NCI-H2171 (cell line): ENCODE measurements at places on chromosomes 6 and 20.

- DNase-seq = no peak
Observed at GRCh38 chr6:106702046-106702445, 72.7 kb downstream of the QRSL1 start.

DNA sequence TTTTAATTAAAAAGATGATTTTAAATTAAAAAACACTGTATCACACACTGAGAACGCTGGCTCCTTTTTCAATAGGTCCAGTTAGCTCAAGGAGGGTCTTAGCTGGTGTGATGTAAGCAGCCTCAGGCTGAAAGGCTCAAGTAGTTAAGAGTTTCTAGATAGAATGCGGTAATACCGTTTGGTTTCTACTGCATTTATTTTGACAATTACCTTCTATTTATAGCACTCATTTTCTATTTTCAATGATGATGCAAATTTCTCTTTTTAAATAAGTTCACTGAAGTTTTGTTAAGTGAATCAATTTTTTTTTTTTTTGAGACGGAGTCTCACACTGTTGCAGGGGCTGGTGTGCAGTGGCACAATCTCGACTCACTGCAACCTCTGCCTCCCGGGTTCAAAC is 87.1 kb downstream of the PREX1 start:
- no peak for DNase-seq

- DNase-seq = no peak
Observed at GRCh38 chr6:90485635-90486277, 101.1 kb downstream of the MAP3K7 start.

- DNase-seq = no peak
Observed at GRCh38 chr6:132785936-132786335, 12.5 kb downstream of the SLC18B1 start.

- no peak for DNase-seq
Observed at GRCh38 chr20:5908981-5909380, 41.4 kb downstream of the TRMT6 start.

DNA sequence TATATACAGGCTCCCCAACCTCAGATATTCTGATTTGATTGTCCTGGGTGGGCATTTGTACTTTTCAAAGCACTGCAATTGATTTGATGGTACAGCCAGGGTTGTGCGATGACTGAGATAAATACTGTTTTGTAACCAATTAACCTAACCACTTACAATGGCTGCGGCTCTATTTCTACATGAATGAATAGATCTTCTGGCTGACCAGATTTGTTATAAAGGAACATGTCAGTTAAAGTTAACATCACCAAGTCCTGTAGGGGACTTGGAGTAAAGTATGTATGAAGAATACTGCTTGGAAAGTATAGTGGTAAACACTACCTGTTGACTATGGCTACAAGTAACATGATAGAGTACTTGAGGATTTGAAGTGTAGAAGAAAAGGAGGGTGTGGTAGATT is 369.2 kb upstream of the JAG1 start:
- DNase-seq = no peak

GRCh38 chr6:148700741-148701311 is 46.0 kb upstream of the UST start:
- DNase-seq = no peak

DNA sequence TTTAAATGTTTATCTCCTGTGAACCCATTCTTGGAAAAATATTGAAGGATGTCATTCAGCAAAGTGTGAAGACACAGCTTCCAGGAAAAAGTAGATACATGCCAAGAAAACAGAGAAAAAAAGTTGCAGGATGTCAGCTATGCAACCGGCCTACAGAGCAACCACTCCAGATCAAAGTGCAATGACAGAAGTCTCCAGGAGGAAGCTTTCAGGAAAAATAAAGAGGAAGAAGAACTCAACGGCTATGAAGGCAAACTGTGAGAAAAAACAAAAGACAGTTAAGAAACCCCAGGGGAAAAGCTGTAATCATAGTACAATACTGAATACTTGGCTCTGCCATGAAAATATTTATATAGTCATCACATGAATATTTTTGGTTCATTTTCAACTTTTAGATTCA is 30.6 kb downstream of the REPS1 start:
- no peak for DNase-seq

GRCh38 chr6:44265722-44266233 is 427 bp upstream of the NFKBIE start:
- no peak for DNase-seq

DNA sequence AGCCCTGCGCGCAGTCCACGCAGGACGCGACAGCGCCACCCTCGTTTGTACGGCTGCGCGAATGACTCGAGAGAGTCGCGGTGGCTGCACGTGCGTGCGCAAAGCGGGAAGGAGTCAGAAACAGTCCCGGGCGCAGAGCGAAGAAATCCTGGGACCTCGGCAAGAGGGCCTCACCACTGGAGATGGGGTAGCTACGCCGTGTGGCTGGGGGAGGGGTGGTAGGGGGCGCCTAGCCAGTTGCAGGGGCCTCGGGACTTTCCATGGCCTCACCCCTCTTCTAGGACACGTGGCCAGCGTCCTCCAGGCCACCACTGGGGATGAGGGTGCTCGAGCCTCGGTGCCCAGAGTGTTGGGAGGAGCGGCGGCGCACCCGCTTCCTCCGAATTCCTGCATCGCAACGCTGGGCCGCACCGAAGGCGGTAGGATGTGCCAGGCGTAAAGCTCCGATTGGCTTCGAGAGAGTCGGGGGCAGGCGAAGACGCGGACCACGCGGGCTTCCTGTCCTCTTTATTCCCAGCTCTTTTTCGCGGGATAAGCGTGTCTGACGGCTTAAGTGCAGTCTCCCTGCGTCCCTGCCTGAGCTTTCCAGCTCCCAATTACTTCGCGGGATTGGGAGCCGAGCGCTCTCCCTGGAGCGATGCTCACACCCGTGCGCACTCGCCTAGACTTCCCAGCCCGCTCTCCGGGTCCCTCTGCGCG is 38.7 kb downstream of the NCR2 start:
- DNase-seq = no peak

DNA sequence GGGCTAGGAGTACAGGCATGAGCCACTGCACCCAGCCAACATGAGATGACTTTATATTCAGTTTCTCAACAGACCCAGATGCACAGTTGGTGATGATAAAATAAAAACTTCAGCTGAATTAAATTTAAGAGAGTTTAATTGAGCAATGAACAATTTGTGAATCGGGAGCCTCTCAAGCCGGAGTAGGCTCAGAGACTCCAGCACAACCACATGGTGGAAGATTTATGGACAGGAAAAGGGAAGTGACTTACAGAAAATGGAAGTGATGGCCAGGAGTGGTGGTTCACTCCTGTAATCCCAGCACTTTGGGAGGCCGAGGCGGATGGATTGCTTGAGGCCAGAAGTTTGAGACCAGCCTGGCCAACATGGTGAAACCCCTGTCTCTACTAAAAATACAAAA is 10.4 kb upstream of the BCAS4 start:
- DNase-seq = no peak

- no peak for DNase-seq
Observed at GRCh38 chr6:166558156-166559005, 28.1 kb downstream of the RAMACL start.

DNA sequence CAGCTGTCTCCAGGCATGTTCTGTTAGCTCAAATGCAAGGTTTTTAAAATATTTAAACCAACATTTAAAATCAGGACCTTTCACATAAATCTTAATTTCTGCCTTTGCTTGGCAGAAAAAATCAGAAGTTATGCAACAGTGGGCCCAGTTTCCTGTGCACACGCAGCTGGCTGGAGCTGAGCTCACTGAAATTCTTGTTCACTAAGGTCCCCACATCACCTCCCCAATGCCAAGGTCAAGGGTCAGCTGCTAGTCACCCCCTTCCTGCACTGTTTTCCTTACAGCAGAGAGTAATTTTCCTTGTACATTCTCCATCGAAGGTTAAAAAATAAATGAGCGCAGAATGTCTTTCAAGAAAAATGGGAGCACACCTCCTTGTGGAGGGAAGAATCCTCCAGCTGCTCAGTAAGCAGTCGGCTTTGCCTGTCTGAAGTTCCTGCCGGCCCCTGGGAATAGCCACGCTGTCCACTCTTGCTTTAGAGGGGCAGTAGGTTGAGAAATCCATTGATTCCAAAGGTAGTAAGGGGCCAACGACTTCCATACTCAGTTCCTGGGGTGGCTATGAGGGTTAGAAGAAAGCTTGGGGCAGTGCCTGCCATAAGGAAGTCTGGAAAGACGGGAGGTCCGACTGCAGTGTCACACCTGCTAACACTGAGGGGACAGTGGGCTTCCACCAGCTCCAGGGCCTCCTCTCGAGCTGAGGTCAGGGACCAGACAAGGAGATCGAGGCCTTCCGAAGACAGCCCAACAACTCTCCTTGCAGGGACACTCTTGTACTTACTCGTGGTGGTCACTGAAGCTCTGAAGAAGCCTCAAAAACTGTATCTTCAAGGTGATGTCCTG is 56.8 kb downstream of the MYH7B start:
- DNase-seq = no peak

DNA sequence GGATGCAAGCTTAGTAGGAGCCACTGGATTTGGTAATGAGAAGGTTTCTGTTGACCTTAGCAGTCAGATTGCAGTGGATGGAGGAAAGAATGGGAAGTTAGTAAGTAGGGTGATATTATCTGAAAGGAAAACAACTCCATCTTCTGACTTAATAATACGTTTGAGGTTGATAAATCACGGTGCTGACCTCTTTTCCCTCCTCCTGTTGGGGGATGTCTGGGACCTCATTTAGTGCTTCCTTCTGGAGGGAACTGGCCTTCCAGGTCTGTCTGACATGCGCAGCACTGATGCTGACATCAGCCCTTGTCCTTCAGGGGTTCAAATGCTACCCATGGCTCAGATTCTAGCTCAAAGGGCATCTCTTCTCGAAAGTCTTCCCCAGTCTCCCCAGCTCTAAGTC is 48.2 kb upstream of the AKAP12 start:
- no peak for DNase-seq

DNA sequence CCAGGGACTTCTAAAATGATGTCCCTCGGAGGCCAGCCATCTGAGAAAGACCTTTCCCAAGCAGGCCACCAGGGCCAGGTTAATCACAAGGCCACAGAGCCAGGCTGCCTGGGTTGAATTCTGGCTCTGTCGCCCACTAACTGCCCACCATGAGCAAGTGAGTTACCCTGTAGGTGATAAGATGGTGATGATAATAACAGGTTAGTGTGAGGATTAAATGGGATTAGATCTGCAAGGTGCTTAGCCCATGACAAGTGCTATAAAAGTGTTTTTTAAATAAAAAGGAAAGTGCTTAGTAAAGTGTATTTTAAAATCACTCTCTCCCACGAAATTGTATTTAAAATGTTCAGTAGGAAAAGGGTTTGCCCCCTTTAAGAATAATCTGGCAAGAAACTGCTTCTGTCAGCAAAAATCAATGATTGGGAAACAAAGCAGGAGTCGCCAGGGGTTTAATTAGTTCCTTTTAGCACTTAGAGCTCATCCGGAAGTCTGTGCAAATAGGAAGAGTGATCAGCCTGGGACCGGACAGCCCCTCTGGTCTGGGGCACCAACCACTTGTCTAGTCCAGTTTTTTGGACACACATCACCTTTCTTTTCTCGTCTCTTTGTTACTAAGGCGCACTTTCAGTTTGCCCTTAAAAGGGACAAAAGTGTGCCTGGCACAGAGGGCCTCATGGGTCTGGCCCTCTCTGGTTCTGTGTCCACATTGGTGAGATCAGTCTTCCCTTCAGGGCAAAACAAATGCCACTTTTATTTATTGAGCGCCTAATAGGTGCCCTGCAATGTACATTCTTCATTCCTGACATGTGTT is 150.4 kb downstream of the GRM4 start:
- no peak for DNase-seq

- DNase-seq = no peak
Observed at GRCh38 chr6:107712665-107713551, 111.2 kb downstream of the SCML4 start.

GRCh38 chr6:167665698-167666330 is 160.9 kb upstream of the AFDN start:
- no peak for DNase-seq

DNA sequence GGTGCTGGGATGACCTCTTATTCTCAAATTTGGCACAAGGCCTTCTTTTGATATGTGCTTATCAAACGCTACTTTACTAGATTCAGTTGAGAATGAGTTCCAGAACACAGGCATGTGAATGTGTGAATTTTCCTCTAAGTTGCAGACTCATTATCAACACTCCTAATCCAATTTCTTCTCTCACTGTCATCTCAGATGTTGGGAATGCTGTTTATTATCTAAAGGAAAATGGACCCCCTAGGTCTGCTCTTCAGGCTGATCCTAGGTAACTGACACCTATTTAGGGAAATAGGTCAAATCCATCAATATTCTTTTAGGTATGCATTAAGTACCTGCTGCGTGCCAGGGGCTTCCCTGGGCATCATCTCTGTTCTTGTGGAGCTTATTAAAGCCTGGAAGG is 215.0 kb upstream of the NOX3 start:
- no peak for DNase-seq

- DNase-seq = peak; percentile 61
Observed at GRCh38 chr20:6780433-6781190, 13.1 kb downstream of the BMP2 start.

GRCh38 chr6:15535495-15536197 is 127.2 kb downstream of the DTNBP1 start:
- no peak for DNase-seq

DNA sequence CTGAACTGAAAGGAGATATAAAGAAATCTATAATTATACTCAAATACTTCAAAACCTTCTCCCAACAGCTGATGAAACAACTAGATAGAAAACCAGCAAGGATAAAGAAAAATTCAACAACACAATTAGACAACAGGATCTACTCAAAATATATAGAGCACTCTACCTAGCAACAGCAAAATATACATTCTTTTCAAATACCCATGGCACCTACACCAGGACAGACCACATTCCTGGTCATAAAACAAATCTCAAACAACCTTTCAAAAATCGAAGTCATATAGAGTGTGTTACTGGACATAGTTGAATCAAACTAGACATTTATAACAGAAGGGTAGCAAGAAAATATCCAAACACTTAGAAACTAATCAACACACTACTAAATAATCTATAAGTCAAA is 43.2 kb downstream of the RNF24 start:
- DNase-seq = no peak

DNA sequence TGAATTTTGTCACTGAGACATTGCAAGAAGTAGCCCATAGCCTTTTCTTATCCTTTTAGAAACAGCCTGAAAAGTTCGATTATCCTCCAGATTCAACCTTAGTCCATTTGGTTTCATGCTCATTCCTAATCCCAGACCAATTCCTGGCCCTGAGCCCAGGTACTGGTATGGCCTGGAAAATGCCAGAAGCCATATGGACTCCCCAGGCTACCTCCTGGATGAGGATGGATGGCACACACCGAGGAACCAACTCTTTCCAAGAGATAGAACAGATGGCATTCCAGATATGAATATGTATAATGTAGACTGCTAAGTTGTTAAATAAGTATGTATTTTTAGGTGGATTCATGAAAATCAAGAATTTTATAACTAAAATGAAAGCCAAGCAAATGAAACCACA is 51.6 kb upstream of the SNAP25 start:
- no peak for DNase-seq

DNA sequence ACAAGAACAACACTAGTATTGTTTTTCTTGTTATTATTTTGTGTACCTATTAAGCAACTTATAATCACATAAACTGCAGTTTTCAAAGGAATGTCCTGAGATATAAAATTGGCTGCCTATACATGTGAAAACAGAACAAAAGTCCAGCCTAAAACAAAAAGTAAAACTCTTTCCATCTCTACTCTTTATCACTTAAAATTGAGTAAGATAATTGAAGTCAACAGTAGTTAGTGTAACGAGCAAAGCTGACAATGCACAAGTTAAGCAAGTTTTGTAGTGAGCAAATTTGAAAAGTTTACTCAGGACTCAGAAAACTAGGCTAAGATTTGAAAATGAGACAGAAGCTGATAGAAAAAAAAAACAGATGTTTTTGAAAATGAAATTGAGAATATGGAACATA is 941.4 kb upstream of the MAN1A1 start:
- no peak for DNase-seq
